ENCODE measurements at places on chromosomes 2 and 18.

DNA sequence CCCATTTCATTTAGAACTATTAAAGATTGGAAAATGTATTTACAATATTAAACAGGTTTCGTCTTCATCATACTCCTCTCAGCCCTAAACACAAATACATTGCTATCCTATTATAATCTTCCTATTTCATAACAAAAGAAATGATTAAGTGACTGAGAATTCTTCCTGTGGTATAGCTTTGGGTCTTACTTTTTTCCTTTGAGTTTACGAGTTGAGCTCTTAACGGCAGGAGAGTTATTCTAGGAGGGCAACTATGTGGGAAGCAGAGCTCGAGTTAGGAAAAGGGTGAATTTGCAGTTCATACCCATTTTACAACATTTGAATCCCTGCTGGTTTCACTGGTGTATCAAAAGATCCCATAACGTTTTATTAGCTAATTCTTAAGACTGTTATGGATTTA lies 105.0 kb downstream of the FIGN start:
- DNase-seq = no peak

DNA sequence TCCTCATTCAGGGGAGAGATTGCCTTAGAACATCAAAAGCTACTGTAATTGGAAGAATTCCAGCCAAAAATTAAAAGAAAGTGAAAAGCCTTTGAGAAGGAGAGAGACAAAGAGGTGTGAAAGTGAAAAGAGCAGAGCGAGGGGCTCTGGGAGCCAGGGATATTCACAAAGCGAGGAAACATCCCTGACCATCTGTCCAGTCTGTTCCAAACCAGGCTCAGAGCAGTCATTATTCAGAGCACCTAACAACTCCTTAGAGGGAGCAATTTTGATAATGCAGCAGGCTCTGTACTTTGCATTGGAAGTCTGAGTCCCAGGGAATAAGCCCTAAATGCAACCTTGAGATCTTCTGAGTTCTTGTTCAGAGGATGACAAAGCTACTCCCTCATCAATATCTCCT lies 119.1 kb upstream of the LYPD1 start:
- no peak for DNase-seq

DNA sequence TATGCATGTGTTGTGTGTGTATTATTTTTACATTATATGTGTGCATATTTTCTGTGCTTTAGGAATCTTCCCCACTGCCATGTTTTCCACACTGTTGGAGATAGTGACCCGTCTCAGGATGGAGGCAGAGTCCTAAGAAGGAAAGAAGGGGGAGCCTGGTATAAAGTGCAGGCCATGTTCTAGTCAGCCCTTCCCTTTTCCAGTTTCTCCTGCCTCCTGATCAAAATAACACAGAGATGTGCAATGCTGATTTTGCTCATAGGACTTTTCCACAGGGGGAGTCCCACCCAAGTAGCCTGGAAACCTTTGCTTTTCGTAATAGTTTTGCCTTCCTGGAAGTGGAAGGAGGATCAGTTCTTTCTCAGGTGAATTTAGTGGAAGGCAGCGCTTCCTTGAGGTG lies 72.8 kb upstream of the FAM237A start:
- DNase-seq = no peak

DNA sequence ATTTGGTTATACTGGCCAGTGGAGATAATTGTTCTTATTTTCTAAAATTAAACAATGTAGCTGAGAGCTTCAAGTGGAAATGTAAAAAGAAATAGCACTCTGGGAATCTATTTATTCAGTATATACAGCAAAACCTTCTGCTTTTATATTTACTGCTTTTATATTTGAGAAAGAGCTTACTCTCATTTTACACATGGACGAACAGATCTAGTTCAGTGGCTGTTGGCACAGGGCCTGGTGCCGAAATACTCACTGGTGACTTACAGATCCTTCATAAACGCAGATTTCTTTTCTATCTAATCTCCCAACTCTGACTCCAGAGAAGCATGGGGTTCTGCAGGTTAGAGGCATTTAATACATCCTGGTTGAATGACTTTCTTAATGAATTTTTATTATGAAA lies 266.2 kb downstream of the ASXL3 start:
- no peak for DNase-seq

- DNase-seq = no peak
Observed at GRCh38 chr2:73174941-73175662, 27.3 kb upstream of the NOTO start.

Data from NCI-H460 (cell line).